ENCODE measurements at places on chromosomes 16 and 17.
A peak's percentile ranks its signal among the peaks of the same experiment; 100 is the strongest.

DNA sequence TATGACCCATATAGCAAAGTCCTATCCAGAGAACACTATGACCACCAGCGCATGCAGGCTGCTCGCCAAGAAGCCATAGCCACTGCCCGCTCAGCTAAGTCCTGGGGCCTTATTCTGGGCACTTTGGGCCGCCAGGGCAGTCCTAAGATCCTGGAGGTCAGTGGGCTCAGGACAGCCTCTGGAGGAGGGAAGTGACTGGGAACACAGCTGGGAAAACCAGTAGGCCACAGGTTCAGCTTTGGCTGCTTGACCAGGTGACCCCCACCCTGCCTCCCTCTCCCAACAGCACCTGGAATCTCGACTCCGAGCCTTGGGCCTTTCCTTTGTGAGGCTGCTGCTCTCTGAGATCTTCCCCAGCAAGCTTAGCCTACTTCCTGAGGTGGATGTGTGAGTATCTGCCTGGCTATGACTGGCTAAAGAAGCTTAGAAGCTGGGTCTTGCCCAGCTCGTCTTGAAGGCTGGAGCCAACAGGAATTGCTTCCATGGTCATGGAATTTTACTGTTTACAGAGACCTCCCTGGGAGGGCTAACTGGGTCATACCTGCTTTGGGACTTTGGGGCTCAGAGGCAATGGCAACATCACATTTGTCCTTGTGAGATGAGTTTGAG lies 1.5 kb upstream of the OVCA2 start:
- DNase-seq: no peak

DNA sequence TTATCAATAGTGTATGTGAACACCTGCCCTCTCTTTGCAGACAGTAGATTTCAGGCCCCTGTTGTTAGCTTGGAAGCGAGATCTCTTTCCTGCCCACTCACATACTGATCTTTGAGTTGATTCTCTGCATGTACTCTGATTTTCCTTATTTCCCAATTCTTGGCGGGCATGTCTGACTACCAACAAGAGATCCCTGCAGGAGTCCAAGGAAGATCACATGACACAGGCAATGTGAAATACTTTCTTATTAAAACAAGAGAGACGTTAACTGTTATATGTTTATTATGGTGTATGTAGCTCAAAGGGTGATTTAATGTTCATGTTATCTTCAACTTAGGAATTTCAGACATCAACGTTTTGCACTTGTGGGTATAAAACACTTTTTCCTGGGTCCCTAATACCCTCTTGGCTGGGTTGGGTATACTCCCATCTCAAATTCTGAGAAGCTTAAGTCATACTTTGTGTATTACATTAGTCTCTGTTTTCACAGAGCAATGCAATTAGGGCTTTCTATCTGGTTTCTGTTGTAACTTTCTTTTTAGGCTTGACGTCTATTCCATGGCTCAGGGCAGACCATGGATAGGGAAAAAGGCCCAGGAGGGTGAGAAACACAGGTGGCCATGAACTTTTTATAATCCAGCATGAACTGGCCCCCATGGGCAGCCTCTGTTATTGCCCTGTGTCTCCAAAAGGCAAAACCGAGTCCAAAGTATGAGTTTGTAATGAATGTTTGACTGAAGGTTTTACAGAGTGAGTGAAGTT lies 32.2 kb downstream of the HSD17B2 start:
- DNase-seq: no peak

GRCh38 chr16:58456193-58456592 lies 43.8 kb upstream of the NDRG4 start:
- DNase-seq: no peak

GRCh38 chr17:81238490-81238814 lies 403 bp downstream of the TEPSIN start:
- no peak for DNase-seq

DNA sequence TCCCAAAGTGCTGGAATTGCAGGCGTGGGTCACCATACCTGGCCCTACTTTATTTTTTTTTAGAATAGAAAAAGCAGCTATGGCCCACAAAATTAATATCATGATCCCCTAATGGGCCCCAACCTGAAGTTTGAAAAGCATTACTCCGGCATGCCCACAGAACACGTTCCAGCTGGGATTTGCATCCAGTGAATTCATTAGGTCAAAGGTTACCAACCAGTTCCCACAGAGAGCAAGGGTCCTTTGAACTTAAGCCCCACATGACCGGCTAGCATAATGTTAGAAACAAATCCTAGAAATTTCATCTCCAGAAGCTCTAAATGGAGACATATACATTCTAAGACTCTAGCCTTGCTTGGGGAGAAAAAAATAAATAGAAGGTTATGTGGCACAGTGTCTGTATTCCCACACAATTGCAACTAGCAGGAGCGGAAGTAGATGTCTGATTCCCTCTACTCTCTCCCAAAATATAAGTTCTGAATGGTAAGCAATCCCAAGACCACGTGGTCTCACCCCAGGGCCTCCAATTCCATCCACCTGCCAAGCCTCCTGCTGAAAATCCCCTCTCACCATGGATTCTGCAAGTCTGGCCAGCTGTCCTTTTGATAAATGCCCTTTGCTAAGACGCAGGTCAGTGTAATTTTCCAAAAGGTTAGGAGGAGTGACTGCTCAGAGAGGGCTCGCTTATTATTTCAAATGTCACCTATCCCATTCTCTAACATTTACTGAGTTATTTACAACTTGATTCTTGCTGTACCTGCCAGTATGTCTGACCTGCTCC lies 395.8 kb downstream of the NPIPA8 start:
- DNase-seq: no peak

GRCh38 chr17:48814504-48814903 lies 2.5 kb downstream of the TTLL6 start:
- DNase-seq: peak; percentile 33

- DNase-seq: no peak
Measured at GRCh38 chr17:66679631-66680517, 155.0 kb upstream of the CACNG5 start.

- DNase-seq: no peak
Measured at GRCh38 chr16:31099860-31100638, 5.5 kb upstream of the VKORC1 start.

- DNase-seq: no peak
Measured at GRCh38 chr16:79668502-79668901, 68.0 kb upstream of the MAF start.

Measured in activated T-cell treated with anti-CD3 and anti-CD28 coated beads for 24 hours (primary cell).